ENCODE measurements at places on chromosomes 3 and 15. TPM values are rescaled to one million over a fixed set of nuclear protein-coding genes. Genes with fewer than 3 reads are reported as not detected.

Gene LRRC28
- total RNA-seq = 27.6 TPM

Gene ZNF660
- total RNA-seq = 11.2 TPM

Gene CD200R1L
- total RNA-seq = not detected

Gene GLT8D1
- total RNA-seq = 97.4 TPM
